ENCODE measurements at places on chromosomes 6 and 20. TPM values are rescaled to one million over a fixed set of nuclear protein-coding genes. Genes with fewer than 3 reads are reported as not detected.

The KIF25 gene
- not detected for total RNA-seq

The CYP21A2 gene
- total RNA-seq, result 0.44 TPM

The STK35 gene
- 21.4 TPM for total RNA-seq

The HLA-DPB1 gene
- 1.8 TPM for total RNA-seq

The PDYN gene
- total RNA-seq, result not detected

The PLCB4 gene
- total RNA-seq, result 9.3 TPM

The ACSS1 gene
- 1.3 TPM for total RNA-seq

The OR2B6 gene
- not detected for total RNA-seq

The KCNG1 gene
- 15.2 TPM for total RNA-seq

The OR2H1 gene
- total RNA-seq, result not detected

The KHDC1L gene
- total RNA-seq, result not detected

The C6orf58 gene
- total RNA-seq, result not detected

The PRICKLE4 gene
- total RNA-seq, result not detected

The SYCP2L gene
- not detected for total RNA-seq

The BPIFB4 gene
- total RNA-seq, result not detected

The HNF4A gene
- not detected for total RNA-seq

The TNFRSF6B gene
- 66.5 TPM for total RNA-seq

The RIMS4 gene
- total RNA-seq, result 0.17 TPM

The SEMG1 gene
- total RNA-seq, result not detected

The SLC17A3 gene
- total RNA-seq, result not detected

The ADGB gene
- not detected for total RNA-seq

The RIMS1 gene
- under 0.01 TPM for total RNA-seq

The SCUBE3 gene
- 0.44 TPM for total RNA-seq

The FILIP1 gene
- total RNA-seq, result 0.29 TPM

The TFAP2D gene
- total RNA-seq, result not detected

The AURKA gene
- 10.4 TPM for total RNA-seq

The LGSN gene
- total RNA-seq, result not detected

The NT5E gene
- total RNA-seq, result 428 TPM
